ENCODE measurements at places on chromosomes 3 and 15. TPM values are rescaled to one million over a fixed set of nuclear protein-coding genes. Genes with fewer than 3 reads are reported as not detected.

Gene KNG1
- total RNA-seq, result not detected

Gene SIDT1
- not detected for total RNA-seq

GRCh38 chr3:37808656-37809055 is 53.0 kb upstream of the CTDSPL start:
- no peak for DNase-seq

- no peak for DNase-seq
Observed at GRCh38 chr3:19147905-19148767, at the start of gene KCNH8. KCNH8 (plus strand) TSS chr3:19148510; CDS start chr3:19148720, 210 bp downstream.

DNA sequence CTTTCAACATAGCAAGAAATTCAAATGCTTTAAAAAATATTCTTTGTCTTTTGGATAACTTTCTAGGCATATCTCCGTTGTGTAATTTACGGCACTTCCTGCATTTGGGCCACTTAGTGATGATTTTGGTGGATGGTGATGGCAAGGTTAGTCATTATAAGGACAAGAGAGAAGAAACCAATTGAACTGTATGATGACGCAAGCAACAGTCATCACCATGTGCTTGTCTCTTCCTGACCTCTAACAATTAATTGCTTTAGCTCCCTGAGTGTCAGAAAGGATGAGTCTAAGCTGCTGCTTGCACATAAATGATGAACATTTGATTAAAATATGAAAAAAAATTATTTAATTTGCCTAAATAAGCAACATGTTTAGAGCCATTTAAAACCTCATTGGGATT is 11.3 kb upstream of the P2RY12 start:
- DNase-seq, result no peak

DNA sequence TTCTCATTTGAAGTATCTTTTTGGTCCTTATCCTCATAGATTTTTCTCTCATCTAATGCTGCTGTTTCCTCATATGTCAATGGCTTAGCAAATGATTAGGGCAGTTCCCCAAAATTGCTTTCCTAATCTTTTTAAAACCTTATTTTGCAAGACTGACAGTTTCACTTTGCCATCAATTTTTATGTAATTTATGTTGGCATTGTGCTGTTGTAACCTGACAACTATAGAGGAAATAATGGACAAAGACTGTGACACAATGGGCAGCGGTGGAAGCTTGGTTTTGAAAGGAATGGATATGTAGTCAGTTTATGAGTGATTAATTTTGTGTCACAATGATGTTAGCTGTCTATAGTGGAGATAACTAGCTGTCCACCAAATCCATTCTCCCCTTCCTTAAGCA is 10.6 kb upstream of the SH3BP5 start:
- DNase-seq, result no peak
